GM04503 (cell line): ENCODE measurements at places on chromosomes 5 and 9.

DNA sequence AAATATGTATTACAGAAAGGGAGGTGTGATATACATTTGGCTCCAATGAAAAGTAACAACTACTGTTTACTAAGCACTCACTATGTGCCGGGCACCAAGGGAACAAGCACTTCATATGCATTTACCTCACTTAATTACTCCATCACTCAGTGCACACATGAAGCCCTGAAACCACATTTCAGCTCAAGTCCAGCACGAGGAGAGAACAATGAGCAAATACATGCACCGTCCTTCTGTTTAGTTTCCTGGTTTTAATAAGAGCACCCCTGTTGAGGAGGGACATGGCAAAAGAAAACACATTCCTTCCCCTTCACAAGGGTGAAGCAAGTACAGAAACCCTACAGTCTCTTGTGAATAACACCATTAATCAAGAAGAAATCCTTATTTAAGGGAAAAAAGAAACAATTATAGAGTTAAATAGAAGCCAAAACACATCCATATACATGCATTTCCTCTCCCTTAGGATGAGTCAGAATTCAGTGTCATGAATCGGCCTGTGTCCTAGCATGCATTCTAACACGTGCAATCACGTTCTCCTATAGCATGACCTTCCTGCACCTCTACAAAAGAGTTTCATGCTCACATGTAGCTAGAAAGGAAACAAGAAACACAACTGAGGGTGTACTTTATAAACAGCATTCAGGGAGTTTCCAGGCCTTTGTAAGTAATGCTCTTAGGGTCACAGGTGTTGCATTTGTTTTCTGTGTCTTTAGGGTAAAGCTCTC is 411.6 kb downstream of the BNC2 start:
- no peak for DNase-seq

- DNase-seq, result no peak
Measured at GRCh38 chr9:34572092-34572491, 17.4 kb downstream of the CNTFR start.

DNA sequence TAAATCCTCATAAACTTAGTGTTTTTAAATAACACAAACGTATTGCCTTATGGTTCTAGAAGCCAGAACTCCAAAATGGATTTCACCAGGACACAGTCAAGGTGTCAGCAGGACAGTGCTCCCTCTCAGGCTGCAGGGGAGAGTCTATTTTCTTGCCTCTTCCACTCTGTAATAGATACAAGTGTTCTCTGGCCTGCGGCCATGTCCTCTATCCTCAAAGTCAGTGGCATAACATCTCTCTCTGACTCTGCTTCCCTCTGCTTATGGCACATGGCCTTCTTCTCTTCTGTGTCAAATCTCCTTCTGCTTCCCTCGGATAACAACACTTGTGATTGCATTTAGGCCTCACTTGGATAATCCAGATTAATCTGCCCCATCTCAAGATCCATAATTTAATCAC is 129.4 kb upstream of the OR13F1 start:
- no peak for DNase-seq

- no peak for DNase-seq
Measured at GRCh38 chr5:69265931-69266330, 31.2 kb downstream of the CDK7 start.

DNA sequence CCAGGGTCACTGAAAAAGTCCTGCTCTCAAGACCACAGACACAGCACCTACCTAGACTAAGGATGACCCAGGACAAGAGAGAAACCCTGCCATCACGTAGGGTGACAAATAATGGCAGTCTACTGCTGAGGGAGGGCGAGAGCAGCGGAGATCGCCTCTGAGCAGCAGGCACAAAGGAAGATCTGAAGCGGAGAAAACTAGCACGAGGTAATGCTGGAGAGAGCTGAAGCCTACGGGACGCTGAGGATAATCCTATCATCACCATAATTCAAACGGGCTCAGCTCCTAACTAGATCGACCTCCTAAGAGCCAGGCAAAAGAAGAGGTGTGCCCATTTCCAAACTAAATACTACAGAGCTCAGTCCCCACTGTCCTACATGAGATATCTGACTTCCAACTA is 41.3 kb downstream of the FBXO10 start:
- DNase-seq, result no peak

DNA sequence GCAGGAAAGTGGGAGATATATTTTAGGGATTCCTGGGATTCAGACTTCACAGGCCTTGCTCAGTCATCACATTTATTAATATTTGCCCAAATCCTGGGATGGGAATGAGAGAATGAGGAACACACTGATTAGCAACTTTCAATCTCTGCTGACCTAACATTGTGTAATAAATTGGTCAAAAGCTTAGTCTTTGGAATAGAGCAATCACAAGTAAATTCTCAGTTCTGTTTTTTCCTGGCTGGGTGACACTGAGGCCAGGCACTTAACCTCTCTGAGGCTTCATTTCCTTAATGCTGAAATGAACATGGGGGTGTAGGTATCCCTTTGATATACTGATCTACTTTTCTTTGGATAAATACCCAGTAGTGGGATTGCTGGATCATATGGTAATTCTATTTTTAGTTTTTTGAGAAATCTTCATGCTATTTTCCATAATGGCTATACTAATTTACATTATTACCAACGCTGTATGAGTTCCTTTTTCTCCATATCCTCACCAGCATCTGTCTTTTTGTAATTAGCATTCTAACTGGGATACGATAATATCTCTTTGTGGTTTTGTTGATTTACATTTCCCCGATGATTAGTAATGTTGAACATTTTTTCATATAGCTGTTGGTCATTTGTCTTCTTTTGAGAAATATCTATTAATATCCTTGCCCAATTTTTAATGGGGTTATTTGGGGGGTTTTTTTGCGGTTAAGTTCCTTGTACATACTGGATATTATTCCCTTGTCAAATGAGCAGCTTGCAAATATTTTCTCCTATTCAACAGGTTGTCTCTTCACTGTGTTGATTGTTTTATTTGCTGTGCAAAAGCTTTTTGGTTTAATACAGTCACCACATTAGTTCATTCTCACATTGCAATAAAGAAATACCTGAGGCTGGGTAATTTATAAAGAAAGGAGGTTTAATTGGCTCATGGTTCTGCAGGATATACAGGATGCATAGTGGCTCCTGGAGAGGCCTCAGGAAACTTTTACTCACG is 36.8 kb upstream of the NIPBL start:
- DNase-seq, result no peak

GRCh38 chr5:126975796-126976195 is 54.6 kb downstream of the MARCHF3 start:
- no peak for DNase-seq

GRCh38 chr9:33290247-33291030 is at the start of gene NFX1:
NFX1 (plus strand) TSS chr9:33290516; CDS start chr9:33290573, 57 bp downstream.
- DNase-seq, result peak; percentile 91

DNA sequence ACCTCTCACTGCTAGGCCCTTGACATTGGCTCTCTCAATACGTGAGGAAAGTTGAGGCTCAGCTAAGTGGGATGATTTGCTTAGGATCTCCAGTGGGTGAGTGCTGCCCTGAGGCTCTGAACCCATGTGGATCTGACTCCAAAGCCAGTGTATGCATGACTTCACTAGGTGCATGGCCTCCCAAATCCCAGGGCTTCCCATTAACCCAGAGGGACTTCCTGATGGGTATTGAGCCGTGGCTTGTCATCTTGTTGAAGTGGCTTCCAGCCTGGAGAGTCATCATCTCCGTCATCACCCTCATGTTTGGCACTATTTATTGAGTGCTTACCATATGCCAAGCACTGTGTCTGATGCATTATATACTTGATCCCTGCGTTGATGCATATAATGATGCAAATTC is 37.3 kb upstream of the TEX48 start:
- no peak for DNase-seq

- DNase-seq, result no peak
Measured at GRCh38 chr9:129166623-129167557, 11.2 kb downstream of the IER5L start.

DNA sequence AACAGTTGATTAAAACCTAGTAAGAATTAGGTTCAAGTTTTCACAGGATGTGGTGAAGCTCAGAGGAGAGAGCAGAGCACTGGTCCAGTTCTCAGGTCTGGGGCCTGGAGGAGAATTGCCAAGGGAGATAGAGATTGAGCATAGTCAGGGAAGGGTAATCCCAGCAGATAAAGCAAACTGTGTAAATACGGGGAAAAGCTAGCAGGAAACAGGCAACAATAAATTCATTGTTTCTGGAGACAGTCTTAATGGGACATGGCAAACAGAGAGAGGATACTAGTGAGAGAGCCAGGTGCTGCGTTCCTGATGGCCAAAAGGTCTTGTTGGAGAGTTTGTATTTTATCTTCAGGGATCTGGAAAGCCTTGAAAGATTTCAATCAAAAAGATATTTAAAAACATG is 333.0 kb downstream of the PDE4D start:
- no peak for DNase-seq

GRCh38 chr9:108654566-108654965 is 201.2 kb downstream of the ACTL7B start:
- DNase-seq, result peak; percentile 73

- no peak for DNase-seq
Measured at GRCh38 chr9:129312251-129313122, 134.4 kb upstream of the IER5L start.

DNA sequence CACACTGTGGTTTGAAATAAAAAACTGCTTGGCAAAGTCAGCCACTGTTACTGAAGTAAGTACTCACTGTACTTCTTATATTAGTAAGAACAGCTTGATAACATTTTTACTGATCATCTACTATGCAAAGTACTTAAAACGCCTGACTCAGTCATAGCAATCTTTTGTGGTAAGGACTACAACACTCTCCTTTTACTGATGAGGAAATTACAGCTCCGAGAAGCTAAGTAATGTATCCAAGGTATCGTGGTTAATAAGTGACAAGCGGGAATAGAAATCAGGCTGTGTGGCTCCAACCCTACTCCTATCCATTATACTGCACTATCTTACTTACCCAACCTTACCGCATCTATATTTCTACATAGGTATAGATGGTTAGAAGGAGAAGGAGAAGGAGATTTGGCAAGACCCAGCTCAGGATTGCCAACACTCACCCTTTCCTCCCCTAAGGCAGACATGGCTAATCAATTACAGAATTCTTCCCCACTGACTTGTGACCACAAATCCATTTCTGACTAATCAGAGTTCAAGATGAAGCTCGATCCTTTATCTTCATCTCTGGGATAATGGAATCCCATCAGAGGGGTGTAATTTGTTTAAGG is 281.4 kb downstream of the SPOCK1 start:
- DNase-seq, result no peak

GRCh38 chr5:58133631-58134296 is 326.1 kb downstream of the PLK2 start:
- DNase-seq, result peak; percentile 67

DNA sequence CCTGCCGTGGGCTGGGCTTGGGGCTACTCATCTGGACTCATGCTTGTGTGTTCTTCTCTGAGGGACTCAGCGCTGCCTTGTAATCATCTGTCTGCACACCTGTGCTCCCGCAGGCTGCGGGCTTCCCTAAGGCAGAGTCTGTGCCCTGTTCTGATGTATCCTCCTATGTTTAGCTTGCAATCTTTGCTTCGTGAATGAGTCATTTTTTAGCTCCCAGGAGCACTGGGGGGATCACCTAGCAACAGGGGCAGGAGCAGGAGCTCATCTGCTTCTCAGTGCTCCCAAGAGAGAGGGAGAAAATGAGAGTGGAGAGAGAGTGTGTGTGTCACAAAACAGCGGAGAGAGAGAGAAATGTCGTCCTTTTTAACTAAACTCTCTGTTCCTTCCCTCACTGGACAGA is 202.4 kb upstream of the ZNF618 start:
- peak; percentile 34 for DNase-seq

- no peak for DNase-seq
Measured at GRCh38 chr9:84003246-84003645, 22.6 kb downstream of the RMI1 start.

DNA sequence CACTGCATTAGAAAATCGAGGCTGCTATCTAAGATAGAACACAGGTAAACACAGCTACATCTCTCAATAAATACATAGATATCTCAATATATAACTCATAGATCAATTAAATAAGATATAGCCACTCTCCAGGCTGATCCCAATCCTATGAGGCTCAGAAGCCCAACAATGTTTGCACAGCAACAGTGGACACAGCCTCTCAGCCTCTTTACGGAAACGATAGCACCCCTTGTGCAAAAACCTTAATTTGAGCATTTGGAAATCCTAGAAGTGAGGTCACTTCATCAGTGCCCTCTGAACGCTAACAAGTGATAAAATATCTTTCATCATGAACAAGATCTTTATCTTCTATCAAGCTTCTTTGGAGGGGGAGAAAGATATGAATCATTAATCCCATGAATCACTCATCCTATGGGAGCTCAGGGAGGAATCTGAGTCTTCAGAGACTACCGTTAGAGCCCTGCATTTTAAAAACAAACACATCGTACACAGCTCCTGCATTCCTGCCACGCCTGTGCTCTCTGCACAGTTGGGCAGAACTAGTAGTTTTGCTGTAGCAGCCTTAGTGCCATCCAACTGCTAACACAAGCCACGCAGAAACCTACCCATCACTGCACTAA is 71.4 kb downstream of the MED27 start:
- no peak for DNase-seq

GRCh38 chr9:131976157-131977108 is 103.2 kb downstream of the MED27 start:
- DNase-seq, result no peak
